ENCODE measurements at places on chromosomes 16 and 17. TPM values are rescaled to one million over a fixed set of nuclear protein-coding genes. Genes with fewer than 3 reads are reported as not detected.

DNA sequence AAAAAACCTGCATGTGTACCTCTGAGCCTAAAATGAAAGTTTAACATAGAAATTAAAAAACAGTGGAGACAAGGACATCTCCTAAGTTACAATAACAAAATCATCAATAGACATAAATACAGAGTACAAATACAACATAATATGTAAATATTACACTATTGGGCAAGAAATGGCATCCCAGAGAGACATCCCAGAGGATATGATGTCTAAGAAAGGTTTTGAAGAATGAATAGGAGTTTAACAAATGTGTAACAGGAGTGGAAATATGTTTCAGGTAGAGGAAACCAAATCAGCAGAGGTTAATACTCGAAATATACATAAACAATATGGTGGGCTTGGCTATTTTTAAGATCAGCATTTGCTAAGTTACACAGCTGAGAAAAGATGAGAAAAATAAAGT lies 447.7 kb upstream of the MAF start:
- no peak for DNase-seq

- DNase-seq, result no peak
Observed at GRCh38 chr16:77383606-77384187, 51.1 kb downstream of the ADAMTS18 start.

Gene GNGT2
- total RNA-seq, result not detected

DNA sequence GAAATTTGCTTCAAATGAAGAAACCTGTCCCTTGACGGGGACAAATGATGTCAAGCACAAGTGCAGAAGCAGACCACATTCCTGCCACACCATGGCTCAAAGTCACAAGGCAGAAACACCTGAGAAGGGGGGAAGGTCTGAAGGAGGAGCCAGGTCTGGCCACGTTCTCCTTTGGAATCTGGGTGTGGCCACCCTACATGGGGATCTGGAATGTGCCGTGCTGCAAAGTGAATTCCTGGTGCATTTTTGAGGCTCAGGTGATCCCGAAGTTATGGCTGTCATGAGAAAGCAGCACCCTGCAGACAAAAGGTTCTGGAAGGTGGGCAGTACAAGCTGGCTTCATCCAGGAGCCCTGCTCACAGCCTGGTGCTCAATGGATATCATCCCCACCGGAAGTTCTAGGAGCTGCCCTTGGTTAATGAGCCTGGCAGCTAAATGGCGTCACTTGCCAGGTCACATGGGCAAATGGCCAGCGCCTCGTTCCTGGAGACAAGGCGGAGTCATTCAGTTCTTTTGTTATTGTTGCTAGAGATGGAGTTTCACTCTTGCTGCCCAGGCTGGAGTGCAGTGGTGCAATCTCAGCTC lies 20.1 kb upstream of the ADCY9 start:
- no peak for DNase-seq

DNA sequence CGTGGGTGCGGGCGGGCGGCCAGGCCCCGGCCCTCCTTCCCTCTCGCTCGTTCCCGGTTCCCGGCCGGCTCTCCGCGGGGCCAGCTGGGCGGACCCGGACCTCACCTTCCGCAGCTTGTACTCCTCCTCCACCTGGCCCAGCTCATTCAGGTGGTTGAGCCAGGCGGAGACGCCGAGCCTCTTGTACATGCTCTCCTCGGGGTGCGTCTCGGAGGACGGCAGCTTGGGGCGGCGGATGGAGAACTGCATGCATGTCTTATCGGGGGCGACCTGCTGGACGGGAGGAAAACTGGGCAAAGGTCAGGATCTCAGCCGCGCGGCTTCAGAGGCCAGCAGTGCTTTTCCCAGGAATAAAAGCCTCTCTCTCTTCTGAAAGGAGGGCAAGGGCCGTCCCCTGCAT lies 85.4 kb downstream of the TBC1D16 start:
- no peak for DNase-seq

- no peak for DNase-seq
Observed at GRCh38 chr17:80812362-80813088, 179.1 kb upstream of the CHMP6 start.

Gene GPR139
- not detected for total RNA-seq

Gene TEKT1
- total RNA-seq, result not detected

Gene UNC45B
- total RNA-seq, result not detected

GRCh38 chr16:67936880-67937605 lies 393 bp upstream of the PSMB10 start:
- DNase-seq, result peak; percentile 43

Gene EFCAB13
- 2.2 TPM for total RNA-seq

- DNase-seq, result peak; percentile 70
Observed at GRCh38 chr17:32783602-32784001, 93.3 kb downstream of the MYO1D start.

Gene ELAC2
- total RNA-seq, result 58.9 TPM

GRCh38 chr17:77492446-77493237 lies 351.9 kb downstream of the SEC14L1 start:
- no peak for DNase-seq

DNA sequence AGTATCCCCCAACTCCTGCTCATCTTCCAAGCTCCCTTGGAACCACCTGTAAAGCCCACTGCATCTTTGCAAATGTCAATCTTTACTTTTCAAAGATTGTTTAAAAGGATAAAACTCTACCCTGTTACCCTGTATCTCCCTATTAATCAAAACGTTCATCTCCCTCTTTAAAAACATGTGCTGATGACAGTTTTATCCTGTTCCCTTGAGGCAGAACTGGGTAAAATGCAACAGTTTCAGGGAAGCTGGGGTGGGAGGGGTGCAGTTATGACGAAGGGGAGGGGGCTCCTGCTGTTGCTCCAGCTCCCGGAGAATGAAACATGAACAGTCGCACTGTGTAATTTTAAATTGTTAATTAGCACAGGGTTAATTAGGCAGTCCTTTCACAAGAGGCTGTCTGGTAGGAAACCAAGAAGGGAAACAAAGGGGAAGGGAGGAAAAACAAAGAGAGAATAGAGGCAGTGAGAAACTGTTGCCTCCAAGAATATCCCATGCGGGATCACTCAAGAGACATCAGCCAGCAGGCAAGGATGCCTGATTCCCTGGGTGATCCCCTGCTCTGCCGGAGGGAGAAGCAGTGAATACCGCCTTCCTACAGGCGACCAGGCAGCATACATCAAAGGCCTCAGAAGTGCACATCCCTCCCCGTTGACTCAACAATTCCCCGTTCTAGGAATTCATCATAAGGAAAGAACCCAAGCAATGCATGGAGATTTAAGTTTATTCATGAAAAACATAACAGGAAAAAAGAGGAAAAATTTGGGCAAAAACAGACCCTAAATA lies 84.2 kb downstream of the ZFHX3 start:
- peak; percentile 59 for DNase-seq

Gene RAB37
- not detected for total RNA-seq

- DNase-seq, result no peak
Observed at GRCh38 chr17:27915709-27916108, 22.5 kb upstream of the LYRM9 start.

Gene ACSM5
- not detected for total RNA-seq

Gene HIC1
- total RNA-seq, result 41.2 TPM

Gene USP43
- total RNA-seq, result not detected

DNA sequence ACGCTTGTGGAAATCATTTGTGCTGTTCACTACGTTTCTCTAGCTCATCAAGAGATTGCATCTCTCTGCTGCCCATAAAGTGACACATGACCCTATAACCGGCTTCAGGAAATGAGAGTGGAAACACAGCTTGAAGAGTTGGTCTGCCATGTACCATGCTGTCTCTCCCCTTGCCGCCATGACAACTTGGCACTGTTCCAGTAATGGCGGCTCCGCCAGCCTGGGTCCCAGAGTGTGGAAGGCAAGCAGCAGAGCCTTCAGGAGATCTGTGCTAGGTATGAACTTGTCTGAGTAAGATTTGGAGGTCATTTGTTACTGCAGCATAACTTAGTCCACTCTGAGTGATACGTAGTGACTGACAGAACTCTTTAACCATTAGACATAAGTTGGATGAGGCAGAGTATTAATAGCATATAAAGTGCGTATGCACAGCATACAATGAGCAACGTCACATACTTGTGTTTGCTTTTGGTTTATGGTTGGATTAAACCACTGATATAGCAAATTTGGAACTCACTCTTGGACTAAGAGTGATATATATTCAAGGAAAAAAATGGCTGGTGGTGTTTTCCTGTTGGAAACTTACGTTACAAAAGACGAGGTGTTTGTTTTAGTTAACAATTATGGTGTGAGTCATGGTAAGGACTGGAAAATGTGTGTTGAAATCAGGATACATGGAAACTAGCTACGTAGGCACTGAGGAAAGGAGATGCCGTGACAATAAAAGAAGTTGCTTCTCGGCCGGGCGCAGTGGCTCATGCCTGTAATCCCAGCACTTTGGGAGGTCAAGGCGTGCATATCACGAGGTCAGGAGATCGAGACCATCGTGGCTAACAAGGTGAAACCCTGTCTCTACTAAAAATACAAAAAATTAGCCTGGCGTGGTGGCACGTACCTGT lies 24.4 kb upstream of the PMP22 start:
- DNase-seq, result peak; percentile 20

DNA sequence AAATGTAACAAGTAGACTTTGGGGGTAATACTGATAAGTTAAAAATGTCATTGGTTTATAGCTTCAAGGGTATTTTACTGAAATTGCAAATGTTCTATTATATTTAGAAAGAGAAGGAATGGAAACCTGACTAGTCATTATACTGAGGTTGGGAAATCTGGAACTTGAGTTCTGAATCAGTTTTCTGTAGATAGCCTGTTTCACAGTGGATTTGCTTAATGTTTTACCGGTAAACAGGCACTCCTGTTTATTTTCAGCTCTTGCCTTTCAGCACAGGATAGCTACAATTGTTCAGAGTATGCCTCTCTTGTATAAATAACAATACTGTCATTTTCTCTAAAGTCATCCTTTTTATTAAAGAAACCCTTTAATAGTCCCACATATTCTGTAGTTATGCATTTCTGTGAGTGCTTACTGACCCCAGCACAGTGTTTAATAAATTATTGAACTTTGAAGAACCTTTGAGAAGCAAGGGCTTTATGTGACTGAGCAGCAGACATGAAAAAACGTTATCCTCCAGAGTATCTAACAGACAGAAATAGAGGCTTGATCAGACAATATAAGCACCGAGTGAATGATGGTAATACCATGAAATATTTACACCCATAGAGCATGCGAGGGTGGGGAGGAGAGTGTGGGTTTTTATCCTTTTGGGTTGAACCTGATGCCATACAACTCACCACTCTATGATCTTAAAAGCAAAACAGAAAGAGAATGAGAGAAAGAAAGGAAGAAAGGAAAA lies 58.2 kb downstream of the FTO start:
- DNase-seq, result no peak

Gene ZNF597
- 1.9 TPM for total RNA-seq

Gene HSPB9
- not detected for total RNA-seq

- DNase-seq, result no peak
Observed at GRCh38 chr17:34012709-34013375, 242.2 kb upstream of the CCL2 start.

DNA sequence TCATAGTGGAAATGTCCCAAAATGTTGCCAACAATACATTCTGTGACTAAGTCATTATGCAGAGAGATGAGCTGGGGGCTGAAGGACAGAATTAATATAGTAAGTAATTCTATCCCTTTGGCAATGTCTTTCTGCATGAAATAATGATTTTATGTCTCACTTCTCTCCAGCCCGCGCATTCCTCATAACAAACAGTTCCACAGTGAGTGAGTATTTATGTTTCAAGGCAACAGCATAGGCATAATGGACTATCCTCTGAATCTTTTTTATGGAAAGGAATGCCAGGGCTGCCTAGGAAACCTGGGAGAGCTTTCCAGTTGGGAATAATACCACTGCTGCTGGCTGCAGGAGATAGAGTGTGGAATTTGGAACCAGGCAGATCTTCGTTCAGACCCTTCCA lies 477.7 kb downstream of the HS3ST4 start:
- no peak for DNase-seq
